Progenitor cell of endocrine pancreas (in vitro differentiated cells): ENCODE measurements at places on chromosomes 7 and 10. TPM values are rescaled to one million over a fixed set of nuclear protein-coding genes. Genes with fewer than 3 reads are reported as not detected.

- no peak for DNase-seq
These were observed 44.2 kb upstream of the PPP2R2D start for GRCh38 chr10:131856441-131857094.

ZCWPW1 gene
- total RNA-seq = 2.5 and 3.8 TPM in 2 replicates

GRCh38 chr7:1092161-1092632 lies 4.3 kb downstream of the GPER1 start:
- DNase-seq = no peak

CYP3A4 gene
- not detected in 2 replicates for total RNA-seq

ALOX5 gene
- total RNA-seq = 1.9 and 2.5 TPM in 2 replicates

DNA sequence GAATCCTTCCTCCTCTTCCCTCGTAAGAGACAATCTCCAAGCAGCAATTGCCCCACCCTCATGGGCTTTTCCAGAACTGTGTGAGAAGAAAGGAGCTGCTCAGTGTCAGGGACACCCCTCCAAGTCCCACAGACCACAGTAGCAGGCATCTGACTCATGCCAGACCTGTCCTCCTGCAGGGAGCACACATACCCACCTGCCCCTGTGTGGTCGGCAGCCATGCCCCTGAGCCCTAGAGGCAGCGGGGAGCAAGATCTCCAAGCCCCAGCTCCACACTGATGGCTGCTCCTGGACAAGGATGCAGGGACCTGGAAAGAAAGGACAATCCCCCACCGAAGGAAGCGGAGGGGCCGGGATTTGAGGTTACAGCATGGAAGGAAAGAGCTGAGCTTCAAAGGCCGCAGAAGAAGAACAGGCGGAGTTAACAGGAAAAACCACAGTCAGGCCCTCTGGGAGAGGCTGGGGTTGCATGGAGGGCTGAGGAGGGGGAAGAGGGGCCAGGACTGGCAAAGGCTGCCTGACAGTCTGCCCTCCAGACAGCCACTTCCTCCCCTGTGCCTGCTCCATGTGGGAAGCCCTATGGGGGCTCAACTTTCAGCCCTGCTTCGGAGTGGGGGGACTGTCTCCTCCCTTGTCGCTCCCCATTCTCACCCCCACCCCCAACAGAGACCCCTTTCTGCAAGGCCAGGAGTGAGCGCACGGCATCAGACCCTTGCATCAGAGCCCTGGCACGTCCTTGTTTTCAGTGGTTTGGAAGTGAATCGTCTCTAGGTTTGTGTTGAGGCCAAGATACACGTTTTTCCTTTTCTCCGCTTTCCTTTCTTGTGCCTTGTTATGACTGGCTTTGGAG lies 46.8 kb downstream of the ASB13 start:
- DNase-seq = no peak

- DNase-seq = no peak
These were observed 192.9 kb upstream of the MBL2 start for GRCh38 chr10:52965509-52965908.

DNA sequence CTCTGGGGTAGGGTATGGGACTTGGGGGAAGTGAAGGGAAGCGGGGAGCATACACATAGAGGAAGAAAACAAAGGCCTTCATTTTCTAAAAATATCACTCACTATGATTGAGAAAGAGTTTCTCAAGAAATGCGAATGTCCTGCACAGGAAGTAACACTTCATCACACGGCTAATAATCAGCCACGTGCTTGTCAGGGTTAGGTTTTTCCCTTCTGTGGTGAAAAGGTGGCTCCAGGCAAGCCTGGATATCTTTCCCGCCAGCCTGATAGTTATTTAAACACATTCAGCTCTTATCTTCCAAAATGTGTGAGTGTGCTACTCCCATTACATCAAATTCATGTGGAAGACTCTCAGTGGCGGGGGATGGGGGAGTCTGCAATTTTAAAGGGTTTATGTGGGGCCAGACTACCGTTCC lies 166.4 kb upstream of the ADO start:
- DNase-seq = no peak

DNA sequence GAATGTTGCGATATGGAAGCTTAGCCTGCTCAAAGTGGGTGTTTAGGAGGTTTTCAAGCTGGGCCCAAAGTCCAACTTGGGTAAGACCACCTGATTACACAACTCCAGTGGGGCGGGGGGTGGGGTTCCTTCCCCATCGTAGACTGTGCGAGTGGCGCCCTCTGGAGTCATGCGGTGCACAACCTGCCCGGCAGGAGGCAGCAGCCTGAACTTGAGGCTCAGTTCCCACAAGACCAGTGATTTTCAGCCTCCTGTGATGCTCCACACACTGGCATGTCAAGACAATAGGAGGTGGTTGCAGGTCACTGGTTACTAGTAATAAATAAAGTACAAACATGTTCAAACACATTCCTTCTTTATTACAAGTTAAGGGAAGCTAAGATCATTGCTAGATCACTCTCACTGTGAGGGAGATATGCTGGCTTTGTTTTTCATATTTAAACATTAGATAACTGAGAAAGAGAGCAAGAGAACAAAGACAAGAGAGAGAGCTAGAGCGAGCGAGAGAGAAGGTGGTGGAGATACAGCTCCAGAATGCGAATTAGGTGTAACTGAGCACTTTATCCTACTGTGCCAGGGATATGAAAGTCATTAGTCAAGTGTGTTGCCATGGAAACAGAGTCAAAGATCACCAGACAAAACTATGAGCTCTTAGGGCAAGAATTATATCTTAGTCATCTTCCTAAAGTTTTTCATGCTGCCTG lies 97.4 kb upstream of the BMPER start:
- DNase-seq = no peak

GRCh38 chr10:105413997-105414396 lies 772.9 kb downstream of the SORCS3 start:
- DNase-seq = no peak

OR6V1 gene
- not detected in 2 replicates for total RNA-seq

GRCh38 chr10:3904419-3904960 lies 119.5 kb upstream of the KLF6 start:
- DNase-seq = no peak

GRCh38 chr10:10165415-10165814 lies 852.3 kb upstream of the CELF2 start:
- DNase-seq = no peak

- no peak for DNase-seq
These were observed 84.3 kb upstream of the ATP6V0A4 start for GRCh38 chr7:138882249-138882648.

DNA sequence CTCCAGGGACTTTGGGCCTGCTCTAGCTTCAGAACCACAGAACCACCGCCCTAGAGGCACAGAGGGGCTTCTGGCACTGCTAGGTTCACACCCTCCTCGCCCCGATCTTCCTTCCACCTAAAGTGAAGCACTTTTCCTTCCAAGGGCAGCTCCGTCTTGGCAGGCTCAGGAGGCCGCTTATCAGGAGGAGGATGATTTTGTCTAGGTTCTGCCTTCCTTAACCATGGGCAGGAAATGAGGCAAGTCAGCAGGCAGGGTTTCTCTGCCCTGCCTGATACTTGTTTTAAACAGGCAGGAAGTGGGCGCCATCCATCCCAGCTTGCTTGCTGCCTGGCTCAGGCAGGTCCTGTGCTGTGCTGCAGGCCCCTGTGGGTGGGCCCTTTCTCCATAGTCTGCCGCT lies 8.3 kb upstream of the ATP6V0E2 start:
- DNase-seq = no peak

DNA sequence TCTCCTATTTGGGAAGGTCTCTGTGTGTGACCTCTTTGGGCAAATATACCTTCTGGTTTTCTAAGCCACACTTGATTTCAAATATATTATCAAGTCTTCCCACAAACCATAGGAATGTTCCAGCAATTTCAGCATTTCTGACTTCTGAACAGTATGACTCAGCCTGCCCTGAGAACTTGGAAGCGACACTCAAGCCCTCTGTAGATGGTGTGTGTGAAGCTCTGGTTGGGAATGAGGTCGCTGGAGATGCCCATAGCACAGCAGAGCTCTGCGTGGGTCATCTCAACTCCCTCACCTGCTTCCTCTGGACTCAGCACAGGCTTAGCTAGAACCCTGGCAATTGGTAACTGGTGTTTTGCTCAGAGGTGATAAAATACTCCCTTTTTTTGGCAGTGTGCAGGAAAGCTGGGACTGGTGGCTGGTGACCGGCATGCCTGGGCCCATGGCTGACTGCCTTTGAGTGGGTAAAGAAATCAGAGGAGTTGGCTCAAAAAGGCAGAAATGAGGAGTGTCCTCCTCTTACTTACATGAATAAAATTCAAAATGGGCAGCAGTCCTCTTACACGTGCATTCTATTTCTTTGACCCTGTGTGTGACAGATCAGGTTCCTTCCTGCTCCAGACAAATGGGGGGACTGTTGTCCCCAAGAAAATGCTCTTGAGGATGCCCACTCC lies 87.5 kb upstream of the NRP1 start:
- DNase-seq = no peak

GRCh38 chr7:7808626-7809025 lies 90.2 kb upstream of the RPA3 start:
- no peak for DNase-seq

GPR15LG gene
- not detected in 2 replicates for total RNA-seq

- no peak for DNase-seq
These were observed 13.7 kb downstream of the HTRA1 start for GRCh38 chr10:122475100-122475499.

- no peak for DNase-seq
These were observed 170.9 kb downstream of the CDK14 start for GRCh38 chr7:90766814-90767564.

DNA sequence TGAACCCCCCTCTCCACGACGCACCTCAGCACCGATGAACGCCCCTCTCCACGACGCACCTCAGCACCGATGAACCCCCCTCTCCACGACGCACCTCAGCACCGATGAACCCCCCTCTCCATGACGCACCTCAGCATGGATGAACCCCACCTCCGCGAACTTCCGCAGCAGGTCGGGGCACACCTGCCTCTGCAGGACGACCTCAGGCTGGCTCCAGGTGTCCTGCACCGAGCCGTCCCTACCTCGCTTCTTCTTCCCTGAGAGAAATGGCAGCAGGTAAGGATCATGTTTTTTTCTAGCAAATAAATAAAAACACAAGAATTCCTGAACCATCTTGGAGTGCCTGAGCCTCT lies 24.1 kb downstream of the CFAP46 start:
- no peak for DNase-seq

DNA sequence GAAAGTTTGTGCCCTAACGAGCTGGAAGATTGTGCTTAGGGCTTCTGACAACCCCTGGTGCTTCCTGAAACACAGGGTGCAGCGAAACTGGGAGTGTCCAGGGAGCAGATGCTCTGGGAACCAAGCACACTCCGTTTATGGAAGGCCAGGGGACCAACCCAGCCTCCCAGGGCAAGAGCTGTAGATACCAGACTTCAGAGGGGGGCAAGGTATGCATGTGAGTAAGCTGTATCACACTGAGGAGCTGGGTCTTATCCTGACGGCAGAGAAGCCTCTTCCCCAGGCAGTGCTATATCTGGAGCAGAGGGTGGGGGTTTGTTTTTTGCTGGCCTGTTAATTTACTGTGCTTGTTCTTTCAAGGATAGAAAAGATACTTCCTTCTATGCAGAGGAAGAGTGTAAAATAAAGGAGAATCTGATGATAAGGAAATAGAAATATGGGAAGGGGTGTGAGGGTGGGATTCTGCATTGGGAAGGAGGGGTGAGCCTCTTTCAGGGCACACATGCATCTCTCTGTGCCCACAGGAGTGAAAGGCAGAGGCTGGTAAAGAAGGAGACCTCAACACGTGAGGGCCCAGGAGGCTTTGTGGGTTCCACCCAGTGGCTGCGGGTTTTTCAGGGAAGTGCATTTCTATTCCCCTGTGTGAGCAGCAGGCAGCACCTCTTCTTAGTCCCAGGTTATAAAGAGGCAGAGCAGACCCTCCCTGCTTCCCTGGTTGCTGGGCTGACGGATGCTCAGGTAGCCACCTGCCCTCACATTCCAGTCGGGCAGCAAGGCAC lies 314.1 kb downstream of the TCERG1L start:
- no peak for DNase-seq

DNA sequence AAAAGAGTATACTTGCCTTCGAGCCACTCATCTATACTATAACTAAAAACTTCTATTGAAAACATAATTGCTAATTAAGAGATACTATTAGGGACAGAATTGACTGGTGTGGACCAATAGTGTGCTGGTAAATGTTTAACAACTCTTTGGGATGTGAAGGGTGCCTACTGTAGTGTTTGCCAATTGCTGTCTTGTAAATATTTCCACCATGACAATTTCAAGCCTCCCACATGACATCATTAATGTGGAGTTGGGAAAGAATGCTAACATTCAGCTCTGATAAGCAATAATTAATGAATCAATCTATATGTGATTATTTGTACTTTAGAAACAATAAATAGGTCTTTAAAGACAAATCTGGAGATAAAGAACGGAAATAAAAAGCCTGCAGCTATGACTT lies 136.8 kb downstream of the DGKB start:
- no peak for DNase-seq

GRCh38 chr10:70162151-70162891 lies 8.0 kb downstream of the SAR1A start:
- no peak for DNase-seq

- no peak for DNase-seq
These were observed 3.5 kb upstream of the COMTD1 start for GRCh38 chr10:75239096-75239790.

MRPS17 gene
- 15.8 and 16.3 TPM in 2 replicates for total RNA-seq

DNA sequence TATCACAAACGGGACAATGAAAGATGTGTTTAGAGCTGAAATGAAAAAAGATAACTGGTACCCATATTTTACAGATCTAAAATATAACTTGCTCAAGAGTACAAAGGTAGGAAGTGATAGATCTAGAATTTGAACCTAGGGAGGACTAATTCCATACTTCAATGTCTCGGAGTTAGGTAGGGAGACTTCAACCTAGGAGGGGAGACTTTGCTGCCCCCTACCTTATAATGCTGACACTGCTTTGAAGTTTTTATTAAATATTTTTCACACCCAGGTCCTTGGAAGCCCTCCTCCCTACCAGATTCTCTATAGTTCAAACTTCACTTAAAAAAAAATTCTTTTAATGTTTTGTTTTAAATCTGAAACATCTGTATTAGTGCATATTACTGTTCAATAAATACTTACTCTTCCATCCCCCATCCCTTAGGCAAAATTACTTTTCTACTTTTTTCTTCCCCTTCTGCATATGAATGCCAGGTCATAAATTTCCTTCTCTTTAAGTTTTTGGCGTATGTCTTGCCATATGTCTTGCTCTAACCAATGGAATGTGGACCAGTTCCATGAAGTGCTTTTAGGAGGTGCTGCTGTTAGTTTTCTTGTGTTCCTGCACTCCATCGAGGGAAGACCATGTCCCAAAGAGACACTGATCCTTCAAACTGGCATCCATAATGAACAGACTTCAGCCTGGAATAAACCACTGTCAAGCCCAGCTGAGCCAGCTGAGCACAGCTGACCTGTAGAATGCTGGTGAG lies 57.8 kb downstream of the MICU1 start:
- no peak for DNase-seq

DNA sequence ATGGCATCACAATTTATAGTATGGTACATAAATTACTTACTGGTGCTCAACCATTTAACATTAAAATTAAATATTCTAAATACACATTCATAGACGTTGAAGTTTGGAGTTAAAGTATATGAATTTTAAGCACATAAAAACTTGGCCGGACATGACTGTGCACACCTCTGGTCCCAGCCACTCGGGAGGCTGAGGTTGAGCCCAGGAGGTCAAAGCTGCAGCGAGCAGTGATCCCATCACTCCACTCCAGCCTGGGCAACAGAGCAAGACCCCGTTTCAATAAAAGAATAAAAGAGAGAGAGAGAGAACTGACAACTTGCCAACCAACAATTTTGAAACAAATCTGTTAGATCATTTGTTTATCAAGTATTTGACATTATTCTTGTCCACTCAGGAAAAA lies 943.3 kb upstream of the KCND2 start:
- no peak for DNase-seq
